WTC11 (cell line): ENCODE measurements at places on chromosomes 2 and 18. TPM values are rescaled to one million over a fixed set of nuclear protein-coding genes. Genes with fewer than 3 reads are reported as not detected.

DNA sequence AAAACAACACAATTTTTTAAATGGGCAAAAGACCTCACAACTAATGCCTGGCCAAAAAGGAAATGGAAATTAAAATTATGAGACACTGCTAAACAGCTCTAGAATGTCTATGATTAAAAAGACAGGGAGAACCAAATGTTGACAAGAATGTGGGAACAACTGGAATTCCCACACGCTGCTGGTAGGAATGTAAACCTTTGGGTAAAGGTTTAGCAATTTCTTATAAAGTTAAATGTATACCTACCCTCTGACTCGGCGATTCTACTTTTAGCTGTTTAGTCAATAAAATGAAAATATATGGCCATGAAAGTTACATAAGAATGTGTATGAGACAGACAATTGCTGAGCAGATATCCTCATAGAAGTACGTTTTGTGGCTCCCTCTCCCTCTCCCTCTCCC is 60.9 kb downstream of the ATF2 start:
- no peak for DNase-seq

DNA sequence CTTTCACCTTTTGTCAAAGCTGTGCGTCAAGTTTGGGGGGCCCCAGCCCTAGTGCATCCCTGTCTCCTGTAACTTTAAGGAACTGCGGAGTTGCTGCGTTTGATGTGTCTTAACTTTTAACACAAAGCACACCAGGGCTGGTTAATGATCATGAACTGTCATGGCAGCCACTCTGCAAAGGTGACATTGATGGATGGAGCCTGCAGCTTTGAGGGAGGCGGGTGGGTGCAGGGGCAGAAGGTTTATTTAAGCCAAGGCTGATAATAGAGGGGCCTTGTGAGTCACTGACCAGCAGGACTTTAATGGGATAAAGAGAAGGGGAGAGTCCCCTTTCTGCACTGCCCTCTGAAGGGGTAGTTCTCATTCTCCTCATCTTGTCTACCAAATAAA is 190.2 kb upstream of the GATA6 start:
- no peak for DNase-seq

The HOXD13 gene
- not detected in 3 replicates for total RNA-seq

- no peak for DNase-seq
Observed at GRCh38 chr18:13022644-13023043, 31.5 kb downstream of the CEP192 start.

The CRYBA2 gene
- total RNA-seq = not detected in 3 replicates

DNA sequence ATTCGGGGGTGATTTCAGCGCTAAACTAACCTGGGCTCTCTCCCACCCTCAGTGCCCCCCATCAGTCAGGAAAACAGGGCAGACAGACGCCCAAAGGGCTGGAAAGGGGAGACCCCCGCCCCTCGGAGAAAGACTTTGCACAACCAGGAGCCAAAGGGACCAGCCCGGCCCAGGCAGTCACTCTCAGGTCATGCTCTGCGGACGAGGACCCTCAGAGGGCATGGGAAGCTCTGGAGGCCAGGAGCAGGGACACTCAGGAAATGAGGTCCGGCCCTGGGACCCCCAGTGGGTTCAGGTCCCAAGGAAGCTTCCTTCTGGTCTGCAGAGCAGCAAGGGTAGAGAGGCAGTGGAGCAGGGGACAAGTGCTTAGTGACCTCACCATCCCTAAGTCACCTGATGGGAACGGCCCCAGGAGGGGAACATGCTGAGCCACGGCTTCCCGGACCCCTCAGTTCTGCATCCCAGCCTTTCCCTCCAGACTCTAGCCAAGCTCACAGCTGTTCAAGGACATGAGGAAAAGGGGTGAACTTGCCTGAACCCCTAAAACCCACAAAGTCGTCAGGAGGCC is 88.0 kb upstream of the GPC1 start:
- DNase-seq = no peak
